ENCODE measurements at places on chromosomes 7 and 10.

DNA sequence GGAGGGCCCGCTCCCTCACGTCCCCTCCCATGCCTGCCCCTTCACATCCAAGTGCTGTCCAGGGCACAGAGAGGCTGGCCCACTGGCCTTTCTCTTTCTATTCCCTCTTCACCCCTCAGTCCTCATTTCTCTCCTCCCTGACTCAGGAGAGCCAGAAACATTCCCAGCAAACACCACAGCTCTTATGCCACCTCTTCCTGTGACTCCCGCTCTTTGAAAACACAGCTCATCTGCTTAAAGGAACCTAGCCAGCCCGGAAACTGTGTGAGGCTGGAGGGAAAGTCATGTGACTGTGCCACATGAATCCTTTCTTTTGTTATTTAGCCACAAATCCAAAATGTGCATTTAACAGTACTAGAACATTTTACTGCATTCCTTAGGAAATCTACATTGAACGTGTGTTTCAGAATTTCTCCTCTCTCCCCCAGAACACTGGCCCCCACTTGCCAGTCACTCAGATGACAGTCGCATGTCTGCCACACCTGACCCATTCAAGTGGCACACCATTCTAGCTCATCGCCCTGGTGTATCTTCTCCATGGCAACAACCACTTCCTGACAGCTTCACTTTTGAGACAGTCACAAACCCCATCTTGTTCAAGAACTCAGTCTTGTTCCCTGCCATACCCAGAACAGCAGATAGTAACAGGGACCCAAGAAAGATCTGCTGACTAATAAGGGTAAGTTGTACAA lies 42.8 kb downstream of the GRB10 start:
- DNase-seq = peak; percentile 47

DNA sequence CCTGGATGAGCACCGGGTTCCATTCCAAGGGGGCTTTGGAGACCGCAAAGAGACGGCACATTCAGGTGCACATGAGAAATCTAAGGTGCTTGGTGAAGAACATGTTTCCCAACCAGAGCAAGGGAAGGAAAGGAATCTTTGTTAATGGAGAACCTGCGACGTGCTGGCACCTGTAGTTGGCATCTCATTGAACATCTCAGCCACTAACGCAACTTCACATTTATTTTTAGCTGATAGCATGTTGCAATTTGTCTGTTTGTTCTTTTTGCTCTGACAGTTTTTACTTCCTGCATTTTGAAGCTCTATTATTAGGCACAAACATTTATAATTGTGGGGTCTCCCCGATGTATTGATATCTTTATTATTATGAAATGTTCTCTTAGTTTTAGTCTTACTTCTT lies 316.7 kb downstream of the TCERG1L start:
- no peak for DNase-seq

DNA sequence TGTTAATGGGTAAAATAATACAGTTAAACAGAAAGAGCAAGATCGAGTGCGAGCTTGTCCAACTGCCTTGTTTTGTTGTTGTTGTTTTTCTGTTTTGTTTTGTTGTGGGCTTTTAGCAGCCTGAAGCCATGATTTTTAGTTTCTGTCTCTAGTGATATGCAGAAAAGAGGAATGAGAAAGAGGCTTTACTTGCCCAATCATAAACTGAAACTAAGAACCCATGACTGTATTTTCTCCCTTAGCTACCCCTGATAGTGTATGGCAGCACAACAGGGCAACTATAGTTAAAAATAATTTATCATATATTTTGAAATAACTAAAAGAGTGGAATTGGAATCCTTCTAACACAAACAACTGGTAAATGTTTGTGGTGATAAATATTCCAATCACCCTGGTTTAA lies 493.9 kb downstream of the GLRX3 start:
- DNase-seq = no peak

DNA sequence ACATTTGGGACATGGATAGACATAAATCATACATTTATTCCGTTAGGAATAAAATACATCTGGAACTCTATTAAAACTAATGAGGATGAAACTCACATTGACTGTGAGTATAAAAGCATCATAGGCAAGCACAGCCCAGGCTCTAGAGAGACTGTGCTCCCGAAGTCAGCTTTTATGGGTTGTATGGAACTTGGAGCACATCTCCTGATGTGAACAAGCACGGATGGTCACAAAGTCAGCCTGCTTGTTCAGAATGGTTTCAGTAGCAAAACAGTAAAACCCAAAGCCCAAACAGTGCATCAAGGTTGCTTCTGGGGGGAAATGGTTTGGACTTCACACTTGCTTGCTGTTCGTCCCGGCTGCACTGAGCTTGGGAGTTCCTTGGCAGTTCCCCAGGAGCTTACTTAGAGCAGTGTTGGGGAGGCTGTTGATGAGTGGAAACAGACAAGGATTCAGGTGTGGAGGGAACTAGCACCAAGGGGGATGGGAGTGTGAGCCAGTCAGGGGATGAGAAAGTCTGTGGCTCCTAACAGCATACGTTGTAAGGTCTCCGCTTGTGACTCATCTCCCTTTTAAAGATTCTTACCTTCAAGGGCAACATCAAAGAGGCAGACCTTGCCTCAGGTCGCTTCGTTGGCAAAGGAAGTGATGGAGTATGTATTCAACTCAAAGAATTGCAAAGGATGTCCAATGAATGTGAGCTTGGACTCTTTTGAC lies 19.7 kb upstream of the ITGA8 start:
- no peak for DNase-seq

DNA sequence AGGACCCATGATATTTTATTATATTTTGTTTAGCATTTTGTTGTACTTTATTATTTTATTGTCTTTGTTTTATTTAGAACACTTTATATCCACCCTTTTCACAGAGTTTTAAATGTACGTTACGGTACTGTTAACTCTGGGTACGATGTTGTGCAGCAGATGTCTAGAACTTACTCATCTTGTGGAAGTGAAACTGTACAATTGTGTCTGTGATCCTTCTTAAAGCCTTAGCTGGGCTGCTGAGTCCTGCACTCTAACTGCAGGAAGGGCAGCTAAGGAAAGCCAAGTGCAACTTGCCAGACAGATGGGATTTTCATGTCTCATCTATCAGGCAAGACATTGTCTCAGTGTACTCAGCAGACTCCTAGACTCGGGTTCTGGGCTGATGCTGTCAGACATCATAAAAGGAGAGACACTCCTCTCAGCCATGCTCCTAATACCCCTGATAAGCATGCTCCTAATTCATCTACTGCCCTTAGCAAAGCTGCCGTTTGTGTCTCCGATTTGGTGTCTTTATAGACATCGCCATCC lies 14.6 kb upstream of the INSYN2A start:
- no peak for DNase-seq

GRCh38 chr7:25311346-25311745 lies 83.1 kb upstream of the NPVF start:
- DNase-seq = no peak

GRCh38 chr7:50446542-50446960 lies 3.6 kb downstream of the FIGNL1 start:
- DNase-seq = no peak

Measured in stimulated activated CD4-positive, alpha-beta T cell treated with anti-CD3 and anti-CD28 coated beads, Interleukin-2, amount 100 ng/mL, for 24 hours (primary cell).